ENCODE measurements at places on chromosomes 3 and 15. TPM values are rescaled to one million over a fixed set of nuclear protein-coding genes. Genes with fewer than 3 reads are reported as not detected.

- DNase-seq = no peak
Observed at GRCh38 chr15:40273428-40273827, 9.4 kb downstream of the ANKRD63 start.

- DNase-seq = no peak
Observed at GRCh38 chr3:189143771-189144170, 28.0 kb upstream of the TPRG1 start.

- no peak for DNase-seq
Observed at GRCh38 chr3:145133281-145133680, 1027.7 kb downstream of the PLOD2 start.

DNA sequence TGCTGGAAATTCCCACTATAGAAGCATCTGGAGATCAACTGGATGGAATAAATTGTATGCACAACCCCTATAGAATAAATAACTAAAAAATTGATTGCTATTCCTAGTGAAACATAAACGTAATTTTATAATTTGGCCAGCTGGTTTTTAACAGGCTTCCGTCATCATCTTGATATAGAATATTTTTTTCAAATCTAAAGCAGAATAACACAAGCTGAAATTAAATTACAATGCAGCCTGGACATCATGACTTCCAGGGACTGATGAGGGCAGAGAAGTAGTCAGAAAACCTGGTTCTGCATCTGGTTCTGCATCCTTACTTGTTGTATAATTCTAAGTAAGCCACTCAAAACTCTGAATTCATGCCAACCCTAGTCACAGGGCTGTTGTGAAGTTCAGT, 146.1 kb downstream of the MEX3B start:
- DNase-seq = peak; percentile 33

- DNase-seq = no peak
Observed at GRCh38 chr3:15097891-15098290, 1.1 kb downstream of the RBSN start.

FHIT gene
- 0.29 TPM for polyA plus RNA-seq

DNA sequence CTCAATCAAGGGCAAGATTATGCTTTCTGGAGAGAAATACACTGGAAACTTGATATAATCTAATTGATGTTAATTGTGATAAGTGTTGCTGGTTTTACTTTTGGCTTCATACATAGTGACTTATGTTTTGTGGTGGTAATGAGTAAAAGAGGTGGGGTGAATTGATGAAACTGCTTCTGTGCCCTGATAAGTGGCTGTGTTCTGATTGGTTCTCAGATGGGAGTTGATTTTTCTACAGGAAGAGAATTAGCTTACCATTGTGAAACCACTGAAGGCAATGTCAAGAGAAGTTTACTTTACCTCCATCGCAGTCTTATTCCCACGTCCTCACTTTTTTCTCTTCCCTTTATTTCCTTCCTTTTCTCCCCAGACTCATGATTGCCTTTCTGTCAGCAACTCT, 23.8 kb downstream of the TMEM45A start:
- DNase-seq = no peak

DNA sequence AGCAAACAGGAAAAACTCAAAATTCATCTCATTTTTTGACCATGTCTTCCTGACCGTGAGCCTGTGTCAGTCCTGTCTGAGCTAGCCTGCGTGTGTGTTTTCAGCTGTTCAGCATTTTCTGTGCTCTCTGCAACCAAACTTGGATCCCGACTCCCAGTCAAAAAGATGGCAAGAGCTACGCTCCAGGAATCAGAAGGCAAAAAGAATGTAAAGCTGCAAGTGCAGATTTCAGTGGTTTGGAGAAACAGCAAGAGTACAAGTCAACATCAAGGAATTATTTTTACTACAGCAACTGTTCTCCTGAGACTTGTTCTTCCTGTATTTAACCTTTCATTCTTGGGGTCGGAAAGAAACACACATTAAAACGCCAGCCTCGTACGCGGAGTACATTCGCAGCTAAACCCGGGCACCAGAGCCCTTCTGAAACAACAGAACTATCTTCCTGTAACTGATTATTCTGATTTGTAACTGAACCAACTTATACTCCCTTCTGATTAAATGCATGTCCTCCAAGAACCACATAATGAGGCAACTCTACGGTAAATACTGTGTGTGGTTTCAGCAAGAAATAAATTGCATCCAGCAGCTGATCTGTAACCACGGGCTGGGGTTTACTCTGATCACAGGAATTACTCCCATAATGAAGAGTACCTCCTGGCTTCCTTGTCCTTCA, 107.4 kb downstream of the LRIG1 start:
- DNase-seq = no peak

GRCh38 chr15:38530113-38530512, 34.5 kb downstream of the RASGRP1 start:
- no peak for DNase-seq
